ENCODE measurements at places on chromosomes 4 and X. TPM values are rescaled to one million over a fixed set of nuclear protein-coding genes. Genes with fewer than 3 reads are reported as not detected.

The STK32B gene
- total RNA-seq: not detected

The DMP1 gene
- total RNA-seq: not detected

The SERTM2 gene
- total RNA-seq: not detected

GRCh38 chr4:99323756-99324155 lies 2.6 kb upstream of the ADH1B start:
- H3K4me1 ChIP-seq: no peaks in the 10 kb centered on the region
- H3K27ac ChIP-seq: no peak overlapping the region
- no peak overlapping the region for H3K4me3 ChIP-seq
- peaks cover 3% of the 10 kb centered on the region for H3K27me3 ChIP-seq
- no peak for DNase-seq
- no peaks in the 10 kb centered on the region for H3K36me3 ChIP-seq

DNA sequence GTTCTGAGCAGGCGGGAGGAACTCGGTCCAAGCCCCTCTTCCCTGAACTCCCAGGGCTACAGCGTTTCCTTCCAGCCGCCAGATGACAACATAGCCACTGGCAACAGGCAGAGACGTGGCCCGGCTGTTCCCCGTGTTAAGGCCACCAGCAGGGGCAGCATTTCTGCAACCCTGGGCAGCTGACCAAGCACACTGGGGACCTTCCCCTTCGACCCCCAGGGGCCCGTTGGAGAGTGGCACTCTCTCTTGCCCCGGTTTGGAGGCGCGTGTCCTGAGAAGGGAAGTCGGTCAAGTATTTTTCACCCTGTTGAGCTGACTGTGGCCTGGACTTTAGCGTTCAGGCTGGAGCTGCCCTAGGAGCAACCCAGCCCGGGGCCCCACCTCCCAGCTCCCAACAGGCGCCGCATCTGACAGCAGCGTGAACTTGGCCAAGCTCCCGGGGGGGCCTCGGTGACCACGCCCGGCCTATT lies 37.6 kb downstream of the ZBTB49 start:
- no peak overlapping the region for H3K4me3 ChIP-seq
- no peaks in the 10 kb centered on the region for H3K27me3 ChIP-seq
- H3K36me3 ChIP-seq: peaks cover under 1% of the 10 kb centered on the region
- DNase-seq: no peak

DNA sequence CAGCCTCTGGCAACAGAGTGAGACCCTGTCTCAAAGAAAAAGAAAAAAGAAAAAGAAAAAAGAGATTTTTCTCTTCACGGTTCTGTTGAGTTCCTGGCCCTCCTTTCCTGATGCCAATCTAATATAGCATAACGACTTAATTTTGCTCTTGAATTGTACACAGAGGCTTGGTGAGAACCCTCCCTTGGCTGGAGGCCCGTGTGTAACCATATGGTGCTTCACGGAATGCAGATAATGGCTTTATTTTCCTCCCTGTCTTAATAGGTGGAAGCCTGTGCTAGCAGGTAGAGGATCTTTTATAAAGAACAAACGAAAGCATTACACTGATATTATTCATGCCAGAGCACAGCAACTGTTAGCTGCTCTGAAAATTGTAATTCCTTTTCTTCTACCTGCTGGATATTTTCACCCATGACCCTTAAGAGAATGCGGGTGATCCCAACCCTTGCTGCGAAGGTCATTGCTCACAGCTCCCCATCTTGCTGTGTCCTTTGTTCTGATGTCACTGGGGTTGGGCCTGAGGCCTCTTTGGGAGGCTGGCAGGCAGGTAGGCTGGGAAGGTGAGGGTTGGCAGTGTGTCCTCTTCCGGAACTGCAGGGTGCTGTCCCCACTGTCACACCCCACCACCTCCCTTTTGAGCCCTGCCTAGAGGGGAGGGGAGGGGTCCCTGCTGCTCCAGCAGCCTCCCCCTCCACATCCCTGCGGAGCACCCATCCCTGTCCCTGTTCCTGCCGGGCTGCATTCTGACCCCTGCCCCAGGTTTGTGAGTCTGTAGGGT lies 83.8 kb upstream of the STOX2 start:
- no peaks in the 10 kb centered on the region for H3K36me3 ChIP-seq
- H3K4me3 ChIP-seq: no peak overlapping the region
- DNase-seq: no peak
- peaks cover under 1% of the 10 kb centered on the region for H3K27me3 ChIP-seq
- no peaks in the 10 kb centered on the region for H3K4me1 ChIP-seq
- H3K27ac ChIP-seq: no peak overlapping the region

DNA sequence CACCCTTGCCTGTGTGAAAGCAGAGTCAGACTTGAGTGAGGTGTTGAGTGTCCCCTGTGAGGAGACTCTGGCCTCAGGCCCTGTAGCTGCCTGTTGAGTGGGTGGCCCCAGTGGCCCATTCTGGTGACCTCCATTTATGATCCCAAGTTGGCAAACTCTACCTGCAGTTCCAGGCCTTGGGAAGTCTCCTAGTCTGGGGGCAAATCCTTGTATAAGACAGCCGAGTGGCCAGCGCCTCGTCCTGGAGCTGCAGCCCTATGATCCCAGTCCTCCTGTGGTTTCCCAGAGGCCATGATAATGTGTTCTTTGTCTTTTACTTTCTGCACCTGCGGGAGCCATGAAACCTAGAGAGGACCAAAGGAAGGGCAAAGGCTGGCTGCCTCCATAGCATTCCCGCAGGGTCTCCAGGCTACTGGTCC lies 58.7 kb downstream of the NBDY start:
- H3K27ac ChIP-seq: no peak overlapping the region
- no peaks in the 10 kb centered on the region for H3K27me3 ChIP-seq
- H3K4me3 ChIP-seq: no peak overlapping the region
- H3K36me3 ChIP-seq: no peaks in the 10 kb centered on the region
- peaks cover 15% of the 10 kb centered on the region for H3K4me1 ChIP-seq

DNA sequence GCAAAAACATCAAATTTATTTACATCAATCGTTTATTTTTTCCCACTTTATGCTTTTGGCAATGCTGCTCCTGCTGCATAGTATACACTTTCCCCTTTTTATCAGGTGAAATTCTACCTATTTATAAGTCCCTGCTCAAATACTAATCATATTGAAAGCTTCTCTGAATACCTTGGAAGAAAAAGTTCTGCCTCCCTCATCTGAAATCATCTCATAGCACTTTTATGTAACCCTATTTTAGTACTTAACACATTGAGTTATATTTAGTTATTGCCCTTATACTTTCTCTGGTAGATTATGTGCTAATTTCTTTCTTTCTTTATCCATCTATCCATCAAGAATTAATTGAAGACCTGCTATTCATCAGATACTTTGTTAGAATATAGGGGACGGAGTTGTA lies 1.1 kb upstream of the WDR17 start:
- peaks cover 12% of the 10 kb centered on the region for H3K4me1 ChIP-seq
- H3K4me3 ChIP-seq: no peak overlapping the region
- peaks cover 17% of the 10 kb centered on the region for H3K27me3 ChIP-seq

DNA sequence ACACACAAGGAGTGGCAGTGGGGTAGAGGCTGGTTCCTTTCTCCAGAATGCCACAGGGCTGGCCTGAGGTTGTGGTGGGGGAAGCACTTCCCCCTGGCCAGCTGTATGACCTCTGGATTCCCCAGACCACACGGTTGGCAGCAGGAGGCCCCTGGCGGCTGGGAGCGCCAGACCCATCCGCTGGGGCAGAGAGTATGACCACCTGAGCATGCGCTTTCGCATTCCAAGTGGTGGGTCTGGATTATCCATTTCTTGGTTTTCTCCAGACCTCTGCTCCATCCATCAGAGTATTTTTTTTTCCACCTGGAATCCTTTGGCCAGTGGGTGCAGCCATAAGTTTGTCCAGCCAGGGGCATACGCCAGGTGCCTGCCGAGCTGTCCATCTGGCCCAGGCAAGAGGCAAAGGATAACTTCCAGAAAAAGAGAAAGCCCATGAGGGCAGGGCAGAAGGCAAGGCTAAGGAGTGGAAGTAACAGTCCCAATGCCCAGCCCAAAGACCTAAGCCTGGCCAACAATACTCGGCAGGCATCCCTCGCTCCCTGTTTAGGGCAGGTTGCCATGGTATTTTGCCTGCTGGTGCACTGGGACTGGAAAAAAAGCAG lies 39.3 kb downstream of the NHSL2 start:
- no peaks in the 10 kb centered on the region for H3K27me3 ChIP-seq
- no peak overlapping the region for H3K4me3 ChIP-seq
- H3K27ac ChIP-seq: no peak overlapping the region
- no peak for DNase-seq

DNA sequence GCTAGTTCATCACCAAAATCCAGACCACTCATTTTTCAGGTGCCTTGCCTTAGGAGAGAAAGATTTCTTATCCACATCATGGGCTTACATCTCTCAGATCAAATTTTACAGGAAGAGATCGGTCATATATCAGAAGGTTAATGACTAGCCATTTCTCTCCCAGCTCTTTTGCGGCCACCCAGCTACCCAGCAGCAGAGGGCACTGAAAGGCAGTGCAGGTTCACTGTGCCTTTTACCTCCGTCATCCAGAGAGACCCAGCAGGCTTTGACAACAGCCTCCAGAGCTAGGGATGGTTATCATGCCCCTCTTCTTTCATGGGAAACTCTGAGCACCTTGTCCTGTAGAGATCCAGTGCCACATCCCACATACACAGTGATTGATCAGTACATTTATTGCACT lies 384.8 kb downstream of the AFF2 start:
- no peaks in the 10 kb centered on the region for H3K27me3 ChIP-seq
- no peak overlapping the region for H3K27ac ChIP-seq
- DNase-seq: no peak
- H3K4me3 ChIP-seq: no peak overlapping the region

DNA sequence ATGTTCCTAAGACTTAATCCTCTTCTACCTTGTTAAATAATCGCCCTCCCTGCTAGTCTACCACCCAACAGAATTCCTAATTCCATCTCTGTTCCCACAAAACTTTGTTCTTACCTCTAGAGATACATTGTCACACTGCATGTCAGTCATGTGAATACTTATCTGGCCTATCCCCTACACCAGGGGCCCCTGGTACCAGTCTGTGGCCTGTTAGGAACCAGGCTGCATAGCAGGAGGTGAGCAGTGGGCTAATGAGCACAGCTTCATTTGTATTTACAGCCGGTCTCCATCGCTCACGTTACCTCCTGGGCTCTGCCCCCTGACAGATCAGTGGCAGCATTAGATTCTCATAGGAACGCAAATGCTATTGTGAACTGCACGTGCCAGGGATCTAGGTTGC lies 73.9 kb downstream of the APBB2 start:
- no peak overlapping the region for H3K4me3 ChIP-seq
- H3K4me1 ChIP-seq: no peaks in the 10 kb centered on the region
- H3K27ac ChIP-seq: no peak overlapping the region
- H3K36me3 ChIP-seq: no peaks in the 10 kb centered on the region

GRCh38 chr4:60682901-60683300 lies 517.2 kb upstream of the ADGRL3 start:
- no peak overlapping the region for H3K27ac ChIP-seq
- H3K4me3 ChIP-seq: no peak overlapping the region
- no peaks in the 10 kb centered on the region for H3K27me3 ChIP-seq
- H3K36me3 ChIP-seq: no peaks in the 10 kb centered on the region
- no peaks in the 10 kb centered on the region for H3K4me1 ChIP-seq

Measured in activated CD4-positive, alpha-beta memory T cell treated with anti-CD3 and anti-CD28 coated beads for 36 hours (primary cell).